ENCODE measurements at places on chromosomes 11 and 22.
A peak's percentile ranks its signal among the peaks of the same experiment; 100 is the strongest.

- peak; percentile 10 for DNase-seq
Measured at GRCh38 chr11:58963551-58964104, 24.3 kb downstream of the GLYATL1 start.

GRCh38 chr11:30730011-30730410 lies 143.9 kb upstream of the MPPED2 start:
- no peak for DNase-seq

DNA sequence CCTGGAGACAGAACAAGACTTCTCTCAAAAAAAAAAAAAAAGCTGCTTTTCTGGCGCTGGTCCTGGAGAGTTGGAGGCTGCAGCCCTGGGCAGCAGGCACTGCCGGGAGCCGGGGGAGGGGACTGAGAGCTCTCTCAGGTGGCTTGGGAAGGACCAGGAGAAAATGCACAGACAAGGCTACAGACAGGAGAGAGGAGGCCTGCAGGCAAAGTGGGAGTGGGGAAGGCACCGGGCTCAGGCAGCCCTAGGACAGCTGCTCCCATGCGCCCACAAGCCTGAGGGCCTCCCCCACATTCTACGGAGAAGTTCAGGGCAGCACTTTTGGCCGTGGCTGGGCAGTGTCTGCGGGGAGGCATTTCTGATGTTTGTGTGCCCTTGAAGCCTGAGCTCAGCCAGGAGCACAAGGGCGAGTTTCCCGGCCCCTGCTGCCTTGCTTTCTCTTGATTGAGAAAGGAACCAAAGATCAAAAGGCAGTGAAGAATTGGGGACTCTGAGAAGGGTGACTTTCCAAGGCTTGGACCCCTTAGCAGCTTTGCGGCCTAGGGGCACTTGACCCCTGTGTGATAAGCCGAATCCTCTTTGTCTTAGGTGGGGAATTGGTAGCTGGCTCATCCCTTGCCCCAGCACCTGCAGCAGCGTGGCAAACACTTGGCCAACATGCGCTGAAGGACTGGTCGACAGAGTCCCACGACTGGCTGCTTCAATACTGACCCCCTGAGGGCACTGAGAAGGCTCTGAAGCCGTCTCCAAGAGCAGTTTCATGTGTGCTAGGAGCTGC lies 35.3 kb downstream of the PPM1F start:
- no peak for DNase-seq

- peak; percentile 83 for DNase-seq
Measured at GRCh38 chr11:46363031-46363407, 15.8 kb downstream of the DGKZ start.

- no peak for DNase-seq
Measured at GRCh38 chr11:24833573-24833972, 336.7 kb downstream of the LUZP2 start.

DNA sequence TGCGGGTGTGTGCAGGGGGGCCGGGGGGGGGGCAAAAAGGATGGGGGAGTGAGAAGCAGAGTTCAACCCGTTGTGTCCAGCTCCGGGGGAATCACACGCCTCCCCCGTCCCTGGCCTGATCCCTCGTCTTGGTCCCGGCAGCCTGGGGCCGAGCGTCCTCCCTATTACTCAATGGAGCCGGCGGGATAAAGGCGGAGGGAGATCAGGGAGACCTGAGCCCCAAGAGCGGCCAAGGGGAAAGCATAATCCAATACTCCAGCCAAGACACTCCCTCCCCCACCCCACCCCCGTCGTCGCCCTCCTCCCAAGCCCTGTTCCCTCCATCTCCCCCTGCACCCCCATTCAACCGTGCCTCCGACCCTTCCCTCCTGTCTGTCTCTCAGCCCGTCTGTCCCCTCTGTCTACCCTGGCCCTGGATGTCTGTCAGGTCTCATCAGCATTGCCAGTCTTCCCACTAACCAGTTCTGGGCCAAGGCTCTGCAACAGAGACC lies 2.6 kb downstream of the PHOX2A start:
- DNase-seq = no peak

DNA sequence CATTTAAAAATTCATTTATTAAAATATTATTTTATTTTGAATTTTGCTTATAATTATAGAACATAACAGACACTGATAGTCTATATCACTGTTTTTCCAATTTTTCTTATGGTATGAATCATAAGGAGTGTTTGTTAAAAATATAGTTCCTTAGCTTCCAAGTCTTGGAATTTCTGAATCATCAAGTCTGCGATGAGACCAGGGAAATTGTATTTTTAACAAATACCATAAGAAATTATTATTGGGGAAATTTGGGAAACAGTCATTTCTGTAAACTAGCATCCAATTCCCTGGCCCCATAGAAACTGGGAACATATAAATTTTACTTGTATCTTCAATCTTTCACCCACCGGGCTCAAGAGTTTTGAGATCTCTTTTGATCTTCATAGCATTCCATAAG lies 38.0 kb upstream of the PICALM start:
- no peak for DNase-seq

DNA sequence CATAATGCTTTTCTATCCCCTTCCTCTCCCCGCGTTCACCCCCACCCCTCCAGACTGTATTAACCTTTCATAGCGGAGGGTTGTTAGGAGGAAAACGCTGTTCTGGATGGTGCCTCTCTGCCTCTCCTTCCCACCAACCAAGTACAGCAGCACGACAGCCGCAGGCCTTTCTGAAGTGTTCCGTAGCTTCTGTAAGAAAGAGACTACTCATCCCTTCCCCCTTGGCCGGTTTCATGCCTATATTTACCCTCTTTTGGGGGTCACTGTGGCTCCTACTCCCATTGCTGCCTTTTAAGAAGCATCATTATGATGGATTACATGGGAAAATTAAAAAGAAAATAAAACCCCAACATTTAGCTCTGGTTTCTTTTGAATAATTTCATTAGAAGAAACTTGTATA lies 46.5 kb downstream of the ZBTB16 start:
- no peak for DNase-seq

DNA sequence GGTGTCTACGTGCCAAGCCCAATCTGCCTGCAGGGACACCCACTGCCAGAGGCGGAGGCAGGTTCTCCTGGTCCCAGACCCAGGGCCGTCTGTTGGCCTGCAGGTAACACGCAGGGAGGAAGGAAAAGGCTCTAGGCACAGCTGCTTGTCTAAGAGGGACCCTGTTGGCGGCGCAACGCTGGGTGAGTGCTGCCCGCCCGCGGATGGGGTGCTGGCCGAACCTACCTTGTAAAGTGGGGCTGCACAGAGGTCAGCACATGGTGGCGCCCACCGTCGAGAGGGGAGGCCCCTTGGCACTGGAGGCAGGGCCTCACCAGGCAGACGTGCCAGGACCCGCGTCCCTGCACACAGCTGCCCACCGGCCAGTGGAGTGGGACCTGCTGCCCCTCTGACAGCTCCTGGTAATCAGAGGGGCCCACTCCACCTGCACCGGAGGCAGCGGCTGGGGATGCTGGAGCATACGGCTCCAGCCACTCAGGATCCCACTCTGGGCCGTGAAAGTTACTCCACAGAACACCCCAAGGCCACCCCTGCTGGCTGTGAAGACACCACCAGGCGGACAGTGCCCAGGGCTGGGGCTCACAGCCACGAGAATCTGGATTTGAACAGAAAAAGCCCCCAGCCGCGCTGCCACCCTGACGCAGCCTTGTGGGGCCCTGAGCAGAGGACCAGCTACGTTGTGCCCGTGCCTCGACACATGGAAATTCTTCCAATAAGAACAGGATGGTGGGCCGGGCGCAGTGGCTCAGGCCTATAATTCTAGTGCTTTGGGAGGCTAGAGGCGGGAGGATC lies 24.0 kb downstream of the TBX1 start:
- no peak for DNase-seq

DNA sequence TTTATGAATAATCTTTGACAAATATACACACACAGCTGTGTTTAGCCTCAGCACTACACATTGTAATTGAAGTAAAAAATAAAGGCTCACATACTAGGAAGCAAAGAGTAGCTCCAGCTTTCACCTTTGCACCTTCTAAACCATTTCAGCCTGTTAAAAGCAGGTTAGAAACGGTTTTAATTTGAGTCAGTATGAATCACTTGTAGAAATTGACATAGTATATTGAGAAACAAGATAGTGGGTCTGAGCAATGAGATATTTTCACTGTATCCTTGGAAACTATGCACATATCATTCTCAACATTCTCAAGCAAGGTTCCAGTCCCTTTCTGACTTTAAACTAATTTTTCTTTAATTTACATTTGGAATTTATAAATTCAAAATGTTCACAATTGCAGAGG lies 380.3 kb downstream of the AASDHPPT start:
- no peak for DNase-seq

GRCh38 chr22:25563761-25564319 lies 635 bp upstream of the GRK3 start:
- no peak for DNase-seq

GRCh38 chr11:13183094-13183825 lies 94.3 kb upstream of the BMAL1 start:
- DNase-seq = no peak

- peak; percentile 67 for DNase-seq
Measured at GRCh38 chr11:126607374-126607773, 251.9 kb downstream of the ST3GAL4 start.
